T1000 (cell line): ENCODE measurements at places on chromosomes 1 and 21.

DNA sequence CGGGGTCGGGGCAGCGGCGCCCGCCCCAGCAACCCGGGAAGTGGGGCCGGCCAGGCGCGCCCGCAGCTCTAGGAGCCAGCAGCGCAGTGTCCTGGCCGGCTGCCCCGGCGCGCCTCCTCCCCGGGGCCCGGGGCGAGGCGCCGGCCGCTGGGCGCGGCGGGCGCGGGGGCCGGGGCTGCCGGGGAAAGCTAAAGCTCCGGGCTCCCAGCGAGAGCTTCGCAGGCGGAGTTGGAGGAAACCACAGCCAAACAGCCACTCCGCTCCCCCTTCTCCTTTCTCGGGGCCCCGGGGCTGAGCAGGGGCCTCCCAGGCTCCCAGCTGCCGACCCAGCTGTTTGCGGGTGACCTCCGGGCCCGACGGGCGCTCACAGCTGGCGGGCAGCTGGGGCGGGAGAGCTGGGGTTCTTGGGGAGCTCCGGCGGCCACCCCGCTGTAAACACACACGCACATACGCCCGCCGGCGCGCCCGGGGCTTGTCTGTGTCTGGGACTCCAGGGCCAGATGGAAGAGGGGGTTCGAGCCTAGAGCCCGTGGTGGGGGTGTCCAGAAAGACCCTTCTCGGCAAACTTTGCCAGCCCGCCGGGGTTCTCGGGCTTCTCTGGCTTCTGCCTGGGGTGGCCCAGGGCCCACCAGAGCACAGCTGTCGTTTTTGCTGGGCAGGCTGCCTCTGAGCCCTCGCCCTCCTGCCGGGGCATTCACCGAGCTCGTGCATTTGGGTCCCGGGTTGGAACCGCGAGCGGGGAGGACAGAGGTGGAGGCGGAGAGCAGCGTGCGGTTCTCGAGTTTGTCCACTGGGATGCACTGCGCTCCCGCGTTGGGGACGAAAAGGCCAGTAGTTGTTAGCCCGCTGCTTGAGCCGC lies 1.5 kb downstream of the AJAP1 start:
- no peak for DNase-seq

DNA sequence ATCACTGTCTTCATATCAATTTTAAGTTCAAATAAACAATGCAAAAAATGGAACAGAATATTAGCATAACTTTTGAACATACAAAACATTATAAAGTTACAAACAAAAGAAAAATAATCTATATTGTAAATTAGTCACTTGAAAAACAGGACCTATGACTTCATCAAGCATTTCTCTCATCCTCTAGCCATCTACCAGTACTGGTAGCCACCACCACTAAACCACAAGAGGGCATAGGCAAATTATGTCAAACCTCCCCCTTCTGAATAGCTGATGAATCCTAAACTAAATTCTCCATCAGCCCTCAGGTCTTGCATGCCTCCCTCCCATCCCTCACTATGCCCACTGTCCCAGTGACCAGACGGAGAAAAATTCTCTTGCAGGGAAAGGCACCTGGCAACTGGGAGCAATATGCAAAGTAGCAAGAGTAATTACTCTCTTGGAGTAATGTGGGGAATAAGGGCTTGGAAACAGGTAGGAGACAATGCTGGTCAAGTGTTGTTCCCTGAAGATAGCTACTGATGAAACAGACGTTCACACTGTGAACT lies 37.1 kb downstream of the SSX2IP start:
- no peak for DNase-seq

DNA sequence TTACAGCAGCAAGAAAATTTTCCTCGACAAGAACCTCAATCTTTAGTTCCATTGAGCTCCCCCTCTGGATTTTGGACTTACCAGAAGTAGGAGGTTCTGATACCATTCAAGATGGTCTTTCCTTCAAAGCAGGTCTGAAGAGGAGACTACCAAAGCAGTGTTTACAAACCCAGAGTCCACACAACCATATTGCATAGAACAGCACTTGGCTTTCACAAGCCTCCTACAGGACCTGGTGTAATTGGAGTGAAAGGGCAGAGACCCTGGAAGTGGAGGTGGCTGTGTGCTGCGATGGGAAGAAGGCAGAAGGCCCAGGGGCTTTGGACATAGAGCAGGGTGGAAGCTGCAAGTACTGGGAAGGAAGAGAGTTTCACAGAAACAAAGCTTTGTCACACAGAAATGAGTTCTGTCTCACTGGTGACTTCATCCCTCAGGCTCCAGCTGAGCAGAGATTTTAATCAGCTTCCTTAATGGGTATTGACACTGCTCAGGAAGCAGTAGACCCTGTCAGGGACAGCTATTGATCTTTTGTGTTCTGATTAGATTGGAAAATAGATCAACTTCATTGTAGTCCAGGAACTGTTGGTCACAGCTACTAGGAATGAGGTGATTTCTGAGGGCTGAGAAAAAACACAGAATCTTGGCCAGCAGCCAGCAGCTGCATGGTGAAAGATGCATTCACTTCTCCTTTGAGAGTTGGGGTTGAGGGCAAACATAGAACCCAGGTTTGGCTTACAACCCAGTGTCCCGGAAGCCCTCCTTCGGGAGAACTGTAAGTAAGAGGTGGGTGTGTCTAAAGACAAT lies 124.0 kb downstream of the SYT2 start:
- no peak for DNase-seq

DNA sequence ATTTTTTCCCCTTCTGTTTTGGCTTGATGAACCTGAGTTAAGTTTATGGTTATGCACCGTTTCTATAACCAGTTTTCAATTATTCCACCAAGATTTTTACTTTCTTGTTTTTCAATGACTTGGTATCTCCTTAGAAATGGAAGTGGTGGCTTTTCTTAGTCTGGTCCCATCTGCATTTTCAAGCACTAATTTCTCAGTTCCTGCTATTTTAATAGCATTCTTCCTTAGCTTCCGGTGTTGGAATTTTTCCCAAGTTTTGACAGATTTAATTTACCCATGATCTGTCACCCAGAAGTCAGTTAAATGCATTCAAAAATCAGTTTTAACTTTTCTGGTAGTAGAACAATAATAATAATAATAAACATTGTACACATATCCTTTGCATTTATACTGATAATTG lies 184.6 kb upstream of the OLFM3 start:
- no peak for DNase-seq

DNA sequence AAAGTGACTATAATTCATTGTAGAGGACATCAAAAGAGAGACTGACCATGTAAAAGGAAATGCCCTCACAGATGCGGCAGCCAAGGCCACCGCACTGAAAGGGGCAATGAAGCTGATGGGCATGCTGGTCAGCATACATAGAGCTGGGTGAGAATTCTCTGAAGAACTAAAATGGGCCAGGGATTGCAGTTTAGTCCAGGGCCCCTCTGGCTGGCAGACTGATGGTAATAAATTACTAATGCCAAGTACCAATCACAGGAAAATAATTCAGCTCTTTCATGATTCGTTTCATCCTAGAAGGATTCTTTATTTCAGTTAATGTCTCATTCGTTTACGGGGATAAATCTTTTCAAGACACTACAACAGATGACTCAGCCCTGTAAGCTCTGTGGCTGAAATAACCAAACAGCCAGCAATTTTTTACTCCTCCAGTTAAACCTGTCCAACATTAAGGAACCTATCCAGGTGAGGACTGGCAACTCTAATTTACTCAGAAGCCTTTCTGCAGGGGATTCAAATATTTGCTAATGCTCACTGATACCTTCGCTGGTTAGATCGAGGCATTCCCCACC lies 56.9 kb upstream of the MAP1LC3C start:
- DNase-seq: no peak

DNA sequence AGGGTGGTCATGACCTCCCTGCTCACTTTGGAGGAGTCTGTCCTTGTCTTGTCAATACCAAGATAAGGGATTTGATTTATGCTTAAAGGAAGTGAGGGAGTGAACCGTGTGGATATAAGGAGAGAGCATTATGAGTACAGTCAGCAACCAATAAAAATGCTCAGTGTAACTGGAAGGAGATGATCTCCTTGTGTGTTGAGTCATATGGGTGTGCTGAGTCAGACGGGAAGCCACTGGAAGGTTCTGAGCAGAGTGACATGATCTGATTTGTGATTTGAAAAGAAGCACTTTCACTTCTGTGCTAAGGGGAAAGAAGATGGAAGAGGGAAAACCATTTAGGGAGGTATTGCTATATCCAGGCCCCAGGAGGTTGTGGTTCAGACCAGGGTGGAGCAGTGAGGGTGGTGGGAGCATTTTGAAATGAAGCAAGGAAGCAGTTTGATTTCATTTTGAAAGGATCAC lies 2.5 kb upstream of the BCL10 start:
- DNase-seq: peak; percentile 39

- DNase-seq: peak; percentile 14
Observed at GRCh38 chr21:46079352-46080170, 18.4 kb upstream of the COL6A2 start.

DNA sequence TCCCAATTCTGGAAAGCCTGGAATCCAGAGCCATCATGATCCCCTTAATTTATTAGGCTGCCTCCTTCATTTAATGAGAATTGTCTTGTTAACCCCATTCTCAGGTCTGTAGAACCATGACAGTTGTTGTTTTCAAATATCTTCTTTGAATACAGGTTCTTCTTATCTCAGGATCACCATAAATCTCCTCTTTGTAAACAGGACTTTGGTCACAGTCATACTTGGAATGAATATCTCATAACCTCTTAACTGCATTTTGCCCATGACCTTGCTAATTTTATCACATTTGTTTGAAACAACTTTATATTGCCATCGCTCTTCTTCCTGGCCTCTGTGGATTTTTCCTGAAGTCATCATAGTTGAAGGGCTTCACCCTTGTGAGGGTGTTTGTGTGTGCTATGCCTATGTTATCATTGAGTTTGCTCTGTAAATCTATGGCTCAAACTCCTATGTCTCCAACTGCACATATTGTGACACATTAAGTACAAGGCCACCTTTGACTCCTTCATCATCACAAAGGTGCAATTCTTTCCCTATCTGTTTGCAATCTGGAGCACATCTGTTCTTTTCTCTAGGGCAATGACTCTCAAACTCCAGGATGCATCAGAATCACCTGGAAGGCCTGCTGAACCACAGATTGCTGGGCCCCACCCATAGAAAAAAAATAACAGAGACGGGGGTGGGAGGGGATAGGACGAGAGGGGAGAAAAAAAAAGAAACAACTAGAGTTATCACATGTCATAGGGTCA lies 54.2 kb downstream of the FCRL5 start:
- no peak for DNase-seq

- DNase-seq: no peak
Observed at GRCh38 chr1:32886828-32887414, 630 bp downstream of the HPCA start.

DNA sequence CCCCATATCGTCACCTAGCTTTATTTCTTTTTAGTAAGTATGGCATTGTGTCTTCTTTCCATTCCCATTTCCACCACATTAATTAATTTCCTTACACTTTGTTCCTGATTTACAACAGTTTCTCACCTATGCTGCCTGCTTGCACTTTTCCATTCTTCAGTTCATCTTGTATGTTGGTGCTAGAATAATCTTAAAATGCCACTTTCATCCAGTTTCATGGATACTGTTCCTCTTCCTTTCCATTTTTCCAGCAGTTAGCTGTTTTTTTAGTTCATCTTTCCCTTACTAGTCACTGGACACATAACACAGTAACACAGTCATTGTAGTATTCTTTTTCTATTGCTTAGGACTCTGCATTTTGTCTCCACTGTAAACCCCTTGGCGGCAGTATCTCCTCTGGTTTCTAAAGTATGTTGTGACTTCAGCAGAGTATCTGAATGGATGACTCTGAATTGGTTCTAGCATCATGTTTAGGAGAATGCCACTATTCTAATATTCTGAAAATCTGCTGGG lies 2.1 kb downstream of the CDC7 start:
- no peak for DNase-seq

DNA sequence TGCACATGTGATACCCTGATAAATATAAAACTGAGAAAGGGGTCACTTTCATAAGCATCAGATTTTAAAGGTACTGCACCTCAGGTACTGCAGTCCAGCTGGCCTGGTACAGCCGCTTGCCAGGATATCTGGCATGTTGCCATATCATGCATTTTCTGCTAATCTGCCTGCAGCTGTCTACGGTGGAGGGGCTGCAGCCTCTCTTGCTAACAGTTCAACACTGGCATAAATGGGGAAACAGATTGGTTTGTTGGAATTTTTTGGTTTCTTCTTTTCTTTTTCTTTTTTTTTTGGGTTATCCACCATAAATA lies 71.5 kb downstream of the MIS18A start:
- no peak for DNase-seq

DNA sequence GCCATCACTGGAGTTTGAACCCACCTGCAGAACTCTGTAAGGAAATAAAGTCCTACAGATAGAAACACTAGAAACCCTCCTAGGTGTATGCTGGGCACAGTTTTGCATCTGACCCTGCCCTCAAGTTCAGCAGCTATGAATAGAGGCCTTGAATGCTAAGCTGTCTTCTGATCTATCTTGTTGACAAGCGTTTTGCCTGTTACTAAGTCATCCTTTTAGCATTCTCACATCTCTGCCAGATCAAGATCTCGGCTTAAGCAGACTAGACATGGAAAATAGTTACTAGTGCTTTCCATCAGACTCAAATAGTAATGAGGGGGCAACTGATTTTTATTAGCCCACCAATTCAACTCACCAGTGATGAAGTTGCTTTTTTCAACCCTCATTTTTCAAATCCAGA lies 10.5 kb downstream of the TBX15 start:
- no peak for DNase-seq

DNA sequence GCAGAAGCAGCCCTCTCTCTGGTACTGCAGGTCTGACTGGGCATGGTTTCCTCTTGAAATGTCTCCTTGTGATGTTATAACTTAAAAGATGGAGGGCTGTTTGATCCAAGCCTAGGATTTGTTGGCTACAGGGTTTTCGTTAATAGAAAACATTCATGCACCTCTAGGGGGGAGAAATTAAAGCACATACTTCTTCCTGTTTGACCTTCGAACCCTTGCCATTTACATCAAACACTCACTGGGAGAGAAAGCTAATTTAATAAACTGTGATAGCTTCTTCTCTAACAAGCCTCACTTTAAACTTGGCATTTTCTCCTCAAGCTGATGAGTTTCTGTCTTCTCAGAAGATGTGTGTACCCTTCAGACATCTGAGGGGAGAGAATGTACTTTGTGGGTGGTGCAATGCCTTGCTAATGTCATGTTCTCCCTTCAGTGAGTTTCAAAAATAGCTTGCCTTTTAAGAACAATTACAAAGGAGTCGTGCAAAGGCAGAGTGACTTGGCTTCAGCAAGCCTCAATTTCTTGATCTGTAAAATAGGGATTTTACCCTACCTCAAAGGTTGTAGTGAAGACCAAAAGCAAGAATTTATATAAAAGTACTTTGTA lies 20.4 kb downstream of the CACHD1 start:
- no peak for DNase-seq

- DNase-seq: no peak
Observed at GRCh38 chr1:53272349-53272748, 34.0 kb upstream of the MAGOH start.

- DNase-seq: peak; percentile 30
Observed at GRCh38 chr1:44030605-44031251, 534 bp downstream of the SLC6A9 start.

GRCh38 chr1:184965944-184966860 lies 8.1 kb downstream of the NIBAN1 start:
- DNase-seq: no peak
